ENCODE measurements at places on chromosomes 16 and 17. TPM values are rescaled to one million over a fixed set of nuclear protein-coding genes. Genes with fewer than 3 reads are reported as not detected.

TRIM65 gene
- total RNA-seq: 36.3 TPM

TBC1D3C gene
- total RNA-seq: 5.2 TPM

KRT36 gene
- not detected for total RNA-seq

TEX19 gene
- not detected for total RNA-seq

MYH8 gene
- not detected for total RNA-seq

IGSF6 gene
- total RNA-seq: 1.8 TPM

NPW gene
- total RNA-seq: not detected

KRT28 gene
- not detected for total RNA-seq

ZG16 gene
- total RNA-seq: not detected

RNF112 gene
- 1.2 TPM for total RNA-seq

KRT17 gene
- not detected for total RNA-seq

GRCh38 chr17:6427279-6427781 lies 7.6 kb downstream of the AIPL1 start:
- DNase-seq: peak; percentile 73

- DNase-seq: no peak
Measured at GRCh38 chr17:80883831-80884735, 107.6 kb upstream of the CHMP6 start.

GRCh38 chr16:75593308-75593707 lies 27.1 kb downstream of the GABARAPL2 start:
- DNase-seq: no peak

DNA sequence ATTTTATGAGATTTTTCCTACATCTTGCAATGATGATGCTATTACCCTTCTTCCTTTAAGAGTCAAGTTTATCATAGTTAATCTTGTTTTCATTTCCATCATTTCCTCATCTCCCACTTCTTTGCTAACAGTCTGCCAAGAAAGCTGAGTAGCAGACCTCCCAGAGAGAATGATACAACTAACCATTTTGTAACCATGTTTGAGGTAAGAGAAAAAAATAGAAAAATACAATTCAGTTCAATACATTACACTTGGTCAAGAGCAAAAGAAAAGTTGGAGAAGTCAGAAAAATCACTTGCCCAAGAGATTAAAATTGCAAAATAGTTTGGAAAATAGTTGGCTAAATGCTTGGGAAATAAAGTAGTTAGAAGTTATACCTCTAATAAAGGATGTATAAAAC lies 154.4 kb downstream of the ABCA8 start:
- no peak for DNase-seq

DNA sequence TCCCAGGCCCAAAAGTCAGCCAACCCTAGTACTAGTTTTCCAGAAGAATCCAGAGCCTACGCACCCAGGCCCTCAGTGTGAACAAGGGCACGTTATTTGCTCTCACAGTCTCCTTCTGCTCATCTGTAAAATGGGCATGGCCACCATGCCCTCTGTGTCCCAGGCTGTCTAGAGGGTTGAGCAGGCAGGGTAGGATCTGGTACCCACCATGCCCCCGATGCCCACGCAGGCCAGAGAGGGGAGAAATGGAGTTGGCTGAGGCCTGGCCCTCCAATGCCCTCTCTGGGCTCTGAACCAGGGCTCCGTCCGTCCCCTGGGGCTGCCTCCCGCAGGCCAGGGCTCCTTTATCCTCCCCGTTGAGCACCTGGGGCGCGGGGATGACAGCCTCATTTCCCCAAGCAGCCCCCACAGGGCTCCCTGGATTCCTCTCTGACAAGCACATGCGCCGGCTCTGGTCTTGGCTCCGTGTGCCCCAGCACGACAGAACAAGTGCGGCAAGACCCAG lies 9.1 kb upstream of the BAHCC1 start:
- DNase-seq: peak; percentile 34

DNA sequence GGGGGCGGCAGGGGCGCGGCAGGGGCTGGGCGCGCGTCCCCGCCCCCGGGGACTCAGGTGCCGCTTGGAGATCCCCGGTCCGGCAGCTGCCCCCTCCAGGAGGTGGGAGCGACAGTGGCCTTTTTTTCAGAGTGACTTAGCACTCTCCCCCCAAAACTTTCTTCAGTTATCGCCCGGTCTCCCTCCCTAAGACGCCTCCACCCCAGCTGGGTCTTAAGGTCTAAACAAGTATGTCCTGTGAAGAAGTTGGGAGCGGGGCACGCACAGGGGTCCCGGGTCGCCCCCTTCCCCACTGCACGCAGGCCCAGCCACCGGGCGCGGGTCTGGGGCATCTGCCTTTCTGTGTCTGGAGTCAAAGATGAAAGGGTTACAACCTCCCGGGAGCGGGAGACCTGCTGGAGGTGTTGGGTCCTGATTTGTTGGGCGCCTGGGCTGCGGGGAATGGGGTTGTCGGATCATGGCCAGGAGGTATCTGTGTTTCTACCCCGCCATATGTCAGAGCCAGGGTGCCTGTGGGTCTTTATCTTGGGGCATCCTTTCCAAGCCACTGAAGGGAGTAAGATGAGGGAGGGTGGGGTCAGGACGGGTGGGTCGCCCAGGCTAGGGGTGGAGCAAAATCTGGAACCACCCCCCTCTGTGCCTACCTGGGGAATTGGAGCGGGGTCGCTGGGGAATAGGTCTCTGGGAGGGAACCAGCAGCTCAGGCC lies 757 bp downstream of the FMNL1 start:
- peak; percentile 67 for DNase-seq

DNA sequence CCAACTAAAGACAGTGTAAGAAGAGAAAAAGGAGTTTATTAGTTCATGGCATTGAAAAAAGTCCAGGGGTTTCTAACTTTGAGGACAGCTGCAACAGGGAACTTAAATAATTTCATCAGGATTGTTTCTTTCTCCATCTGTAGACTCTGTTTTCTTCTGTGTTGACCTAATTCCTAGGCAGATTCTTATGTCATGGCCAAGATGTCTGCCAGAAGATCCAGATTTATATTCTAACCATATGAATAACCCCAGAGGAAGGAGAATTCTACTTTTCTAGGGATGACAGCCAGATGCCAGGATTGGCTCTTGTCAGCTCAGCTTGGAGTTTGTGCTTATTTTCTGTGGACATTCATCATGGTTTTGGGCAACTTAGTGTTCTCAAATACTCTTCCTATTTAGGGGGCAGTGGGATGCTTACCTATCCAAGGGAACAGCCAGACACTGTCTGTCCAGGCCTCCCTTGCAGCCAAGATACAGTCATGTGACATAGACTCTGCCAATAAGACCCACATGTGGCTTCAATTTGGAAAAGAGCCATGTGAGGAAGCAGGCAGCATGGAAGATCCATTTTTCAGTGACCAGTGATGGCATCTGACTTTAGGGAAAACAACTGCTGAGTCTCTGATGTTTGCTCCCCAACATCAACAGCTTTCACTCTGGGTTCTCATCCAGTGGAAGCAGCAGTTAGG lies 18.2 kb downstream of the PCTP start:
- DNase-seq: no peak

DNA sequence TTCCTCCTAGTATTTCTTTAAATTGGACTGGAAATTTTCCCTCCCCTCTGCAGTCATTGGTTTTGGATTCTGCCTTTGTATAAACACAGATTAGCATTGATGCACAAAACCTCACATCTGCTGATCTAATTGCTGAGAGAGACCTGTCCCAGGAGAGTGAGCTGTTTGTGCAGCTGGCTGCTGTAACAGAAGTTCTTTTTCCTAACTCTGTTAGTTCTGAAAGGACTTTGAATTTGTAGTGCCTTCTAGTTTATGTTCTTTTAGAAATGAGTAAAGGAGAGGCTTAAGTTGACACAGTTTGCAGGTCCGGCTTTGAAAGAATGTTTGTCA lies 45.2 kb upstream of the KPNB1 start:
- DNase-seq: no peak

- DNase-seq: no peak
Measured at GRCh38 chr17:67491681-67492024, 114.6 kb downstream of the PITPNC1 start.

GRCh38 chr17:17599965-17600364 lies 8.5 kb upstream of the PEMT start:
- DNase-seq: no peak

- no peak for DNase-seq
Measured at GRCh38 chr16:76265434-76266045, 11.7 kb upstream of the CNTNAP4 start.

DNA sequence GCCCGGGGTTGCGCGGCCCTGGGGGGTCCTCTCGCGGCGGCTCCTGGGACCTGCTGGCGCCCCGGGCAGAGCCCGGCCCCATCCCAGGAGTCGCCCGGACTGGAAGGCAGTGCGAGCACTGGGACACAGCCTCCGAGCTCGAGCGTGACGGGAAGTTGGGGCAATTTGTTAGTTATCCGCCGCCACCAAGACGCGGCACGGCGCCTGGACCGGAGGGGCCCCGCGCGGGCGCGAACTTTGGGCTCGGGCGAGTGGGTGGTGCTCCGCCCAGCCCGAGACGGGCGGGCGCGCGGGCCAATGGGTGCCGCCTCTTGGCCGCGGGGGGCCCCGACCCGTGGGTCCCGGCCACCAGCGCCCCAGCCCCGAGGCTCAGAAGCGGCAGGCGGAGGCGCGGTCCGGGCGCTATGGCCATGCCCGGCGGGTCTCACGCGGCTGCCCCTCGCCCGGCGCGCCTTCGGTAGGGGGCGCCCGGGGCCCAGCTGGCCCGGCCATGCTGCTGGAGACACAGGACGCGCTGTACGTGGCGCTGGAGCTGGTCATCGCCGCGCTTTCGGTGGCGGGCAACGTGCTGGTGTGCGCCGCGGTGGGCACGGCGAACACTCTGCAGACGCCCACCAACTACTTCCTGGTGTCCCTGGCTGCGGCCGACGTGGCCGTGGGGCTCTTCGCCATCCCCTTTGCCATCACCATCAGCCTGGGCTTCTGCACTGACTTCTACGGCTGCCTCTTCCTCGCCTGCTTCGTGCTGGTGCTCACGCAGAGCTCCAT lies at the start of gene ADORA2B:
TSS of gene ADORA2B (plus strand) at position 372 of the 768 bp plus-strand sequence. CDS start at position 491, 119 bp downstream.
- peak; percentile 85 for DNase-seq

DNA sequence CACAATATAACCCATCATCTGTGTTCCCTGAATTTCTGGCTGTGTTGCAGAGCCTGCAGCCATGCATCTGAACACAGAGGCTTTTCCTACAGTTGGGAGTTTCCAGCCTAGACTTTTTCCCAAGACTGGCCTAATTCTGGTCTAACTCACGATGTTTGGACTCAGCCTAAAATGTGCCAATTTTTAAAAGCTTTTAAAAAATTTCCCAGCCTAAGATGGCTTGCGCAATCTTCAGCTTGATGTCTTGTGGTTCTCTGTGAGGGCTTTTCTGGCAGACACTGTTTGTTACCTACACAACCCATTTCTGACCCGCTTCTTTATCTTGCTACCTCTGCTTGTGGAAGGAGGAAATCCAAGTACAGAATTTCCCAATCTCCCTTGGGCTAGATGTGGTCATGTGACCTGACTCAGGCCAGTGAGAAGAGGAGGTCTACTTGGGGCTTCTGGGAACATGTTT lies 72.7 kb upstream of the GAS7 start:
- DNase-seq: no peak

GRCh38 chr16:27817038-27817437 lies 246.5 kb downstream of the GSG1L start:
- no peak for DNase-seq

GRCh38 chr17:14325618-14326167 lies 24.8 kb downstream of the HS3ST3B1 start:
- DNase-seq: no peak

DNA sequence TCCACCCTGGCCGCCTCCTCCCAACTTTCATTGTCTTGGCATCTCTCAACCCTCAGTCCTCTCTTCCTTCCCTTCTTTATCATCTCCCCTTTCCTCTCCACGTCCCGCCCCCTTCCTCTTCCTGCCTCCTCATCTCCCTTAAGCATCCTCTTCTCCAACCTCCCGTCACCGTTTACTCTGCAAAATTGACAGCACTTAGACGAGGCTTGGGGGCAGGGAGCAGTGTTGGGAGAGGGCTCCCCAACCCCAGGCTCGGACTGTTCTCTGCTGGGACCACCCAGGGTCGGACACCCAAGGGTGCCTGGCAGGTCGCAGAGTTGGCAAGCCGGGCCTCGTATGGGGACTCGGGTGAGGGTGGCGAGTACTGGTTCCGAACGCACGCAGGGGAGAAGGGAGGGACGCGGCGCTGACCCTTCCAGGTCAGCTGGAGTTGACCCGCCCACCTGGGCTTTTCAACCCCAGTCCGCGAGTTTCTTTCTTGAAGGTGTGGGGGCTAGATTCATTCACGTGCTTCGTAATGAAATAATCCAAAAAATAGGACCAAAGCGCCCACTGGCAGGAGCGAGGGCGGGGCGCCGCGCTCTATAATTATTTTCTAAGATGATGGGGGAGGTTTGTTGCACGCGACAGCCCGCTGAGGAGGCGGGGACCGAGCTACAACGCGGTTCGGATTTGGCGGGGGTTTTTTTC lies 775 bp upstream of the PAGR1 start:
- peak; percentile 56 for DNase-seq

DNA sequence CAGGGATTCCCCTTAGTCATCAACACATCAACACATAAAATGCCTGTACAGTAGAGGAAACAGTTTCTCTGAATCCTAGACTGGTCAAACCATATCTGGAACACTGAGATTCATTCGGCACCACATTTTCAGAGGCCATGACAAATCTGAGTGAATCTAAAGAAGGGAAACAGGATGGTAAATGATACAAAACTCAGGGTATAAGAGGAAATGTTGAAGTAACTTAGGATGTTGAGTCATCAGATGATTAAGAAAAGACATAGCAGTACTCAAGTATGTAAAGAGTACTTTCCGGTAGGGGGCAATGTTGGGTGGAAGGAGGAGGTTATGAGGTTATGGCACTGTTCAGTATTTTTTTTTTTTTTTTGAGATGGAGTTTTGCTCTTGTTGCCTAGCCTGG lies 358.5 kb upstream of the PMFBP1 start:
- no peak for DNase-seq

DNA sequence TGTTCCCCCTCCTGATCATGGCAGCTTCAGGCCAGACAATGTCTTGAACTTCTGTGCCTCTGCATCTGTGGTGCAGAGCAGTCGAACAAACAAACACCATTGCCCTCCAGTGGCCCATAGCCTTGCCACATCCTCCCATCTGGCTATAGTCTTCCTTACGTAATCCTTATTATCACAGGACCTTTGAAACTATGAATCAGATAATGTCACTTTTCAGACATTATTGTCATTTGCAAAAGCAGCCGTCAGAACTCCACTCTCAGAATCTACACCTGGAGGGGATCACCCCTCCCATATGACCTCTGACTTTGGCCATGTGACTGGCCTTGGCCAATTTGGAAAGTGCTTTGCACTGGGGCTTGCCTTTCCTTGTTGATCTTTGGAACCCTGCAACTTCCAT lies 387.3 kb downstream of the MAF start:
- no peak for DNase-seq

GRCh38 chr17:76537578-76538280 lies at the start of gene CYGB:
TSS of gene CYGB (minus strand) at chr17:76537709. CDS start at chr17:76537542, 167 bp downstream.
- no peak for DNase-seq

GRCh38 chr16:67228034-67228785 lies 1.3 kb downstream of the TMEM208 start:
- DNase-seq: no peak
